ENCODE measurements at places on chromosomes 3 and 15. TPM values are rescaled to one million over a fixed set of nuclear protein-coding genes. Genes with fewer than 3 reads are reported as not detected.

The SKOR1 gene
- not detected for total RNA-seq

The GOLGA8R gene
- total RNA-seq: 2.3 TPM

The CSPG4 gene
- total RNA-seq: 11.3 TPM

The SQOR gene
- total RNA-seq: 21.8 TPM

The CD86 gene
- total RNA-seq: not detected

The PXYLP1 gene
- 7.2 TPM for total RNA-seq

The DNAJA4 gene
- total RNA-seq: 2.9 TPM

The SLC2A2 gene
- not detected for total RNA-seq

The FBN1 gene
- 830 TPM for total RNA-seq

The CDHR4 gene
- not detected for total RNA-seq

The ATP10A gene
- 1.1 TPM for total RNA-seq

The LNP1 gene
- 2.6 TPM for total RNA-seq

The GLDN gene
- 0.19 TPM for total RNA-seq

The BTLA gene
- not detected for total RNA-seq

The DUOXA2 gene
- not detected for total RNA-seq

The HGD gene
- total RNA-seq: 1.0 TPM

The AADACL2 gene
- not detected for total RNA-seq

The ECE2 gene
- 0.12 TPM for total RNA-seq

The DNAH12 gene
- total RNA-seq: 0.20 TPM

The CHCHD6 gene
- 6.0 TPM for total RNA-seq

The TBC1D21 gene
- total RNA-seq: not detected

The SEMA3B gene
- total RNA-seq: 4.4 TPM

The OR5K3 gene
- not detected for total RNA-seq

The GOLGA8N gene
- total RNA-seq: 3.6 TPM

The C3orf49 gene
- total RNA-seq: not detected

The SI gene
- total RNA-seq: not detected

The FSIP1 gene
- 0.25 TPM for total RNA-seq

The AP3B2 gene
- total RNA-seq: 1.6 TPM

The AGBL1 gene
- total RNA-seq: not detected

The COL7A1 gene
- total RNA-seq: 13.6 TPM

The CTXN2 gene
- total RNA-seq: not detected

The UACA gene
- 41.1 TPM for total RNA-seq

The PTPRG gene
- total RNA-seq: 98.6 TPM

The ATP1B3 gene
- total RNA-seq: 57.0 TPM

The OR5K2 gene
- not detected for total RNA-seq

The EFCAB12 gene
- total RNA-seq: not detected

The TCF12 gene
- total RNA-seq: 69.7 TPM

The SEC61A1 gene
- 329 TPM for total RNA-seq

The DNAH1 gene
- 8.8 TPM for total RNA-seq

The TNFAIP8L3 gene
- 6.6 TPM for total RNA-seq

The B4GALT4 gene
- 20.8 TPM for total RNA-seq

The CCR9 gene
- total RNA-seq: not detected

The CLSTN2 gene
- 5.6 TPM for total RNA-seq
